ENCODE measurements at places on chromosomes 11 and 22.

DNA sequence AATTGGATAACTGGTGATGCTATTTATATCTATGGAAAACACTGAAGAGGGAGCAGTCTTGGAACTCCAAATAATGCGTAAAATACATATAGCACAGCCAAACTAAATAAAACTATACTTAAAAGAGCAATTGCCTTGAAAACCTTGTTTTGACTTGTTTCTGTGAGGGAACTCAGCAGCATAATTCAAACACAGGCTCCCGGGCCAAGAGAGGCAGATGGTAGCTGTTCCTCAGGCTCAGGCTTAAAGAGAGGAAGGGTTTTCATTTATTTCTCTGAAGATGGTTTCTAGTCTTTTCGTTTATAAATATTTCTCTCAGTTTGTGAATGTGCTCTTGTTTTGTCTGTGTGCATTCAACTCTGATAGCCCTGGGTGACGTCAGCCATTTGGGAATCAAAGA is 82.4 kb downstream of the FANCF start:
- DNase-seq, result no peak

DNA sequence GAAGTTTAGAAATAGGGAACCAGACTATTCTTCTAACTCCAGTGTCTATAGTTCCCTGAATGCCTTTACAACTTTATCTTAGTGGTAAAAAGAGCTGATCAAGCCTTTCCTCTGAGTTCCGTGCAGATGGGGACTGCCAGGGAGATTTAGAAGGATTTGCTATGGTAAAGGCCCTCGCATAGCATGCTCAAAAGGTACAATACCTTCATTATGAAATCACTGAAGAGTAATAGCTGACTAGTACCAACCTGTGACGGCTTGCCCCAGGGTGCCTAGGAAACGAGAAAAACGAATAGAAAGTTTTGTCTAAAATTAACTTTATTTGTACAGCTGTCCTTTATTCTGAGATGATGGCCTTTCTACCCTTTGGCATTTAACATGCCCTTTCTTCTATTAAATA is 150.1 kb upstream of the ARHGAP42 start:
- DNase-seq, result no peak

DNA sequence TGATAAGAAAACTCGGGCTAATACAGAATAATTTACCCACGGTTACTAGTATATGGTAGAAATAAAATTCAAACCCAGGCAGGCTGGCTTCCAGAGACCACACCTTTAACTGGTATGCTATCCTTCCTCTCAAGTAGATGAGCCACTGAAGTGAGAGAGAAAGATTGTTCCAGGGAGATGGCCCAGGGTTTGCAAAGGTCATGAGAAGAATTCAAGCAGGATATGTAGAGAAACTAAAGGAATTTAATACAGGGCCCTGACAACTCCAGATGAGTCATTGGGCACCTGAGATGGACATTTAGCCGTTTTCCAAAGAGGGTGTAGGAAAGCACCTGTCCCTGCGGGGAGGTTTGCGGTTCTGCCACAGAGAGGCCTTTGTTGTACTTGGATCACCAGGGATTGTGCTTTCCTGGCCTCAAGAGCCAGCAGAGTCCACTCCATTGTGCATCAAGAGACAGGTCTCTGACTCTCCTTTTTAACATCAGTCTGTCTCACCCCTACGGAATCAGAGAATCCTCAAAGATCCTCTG is 152.7 kb upstream of the BLID start:
- DNase-seq, result no peak

GRCh38 chr11:69385832-69386427 is 92.0 kb downstream of the MYEOV start:
- no peak for DNase-seq

- DNase-seq, result no peak
Observed at GRCh38 chr11:7688238-7688826, 15.0 kb upstream of the CYB5R2 start.

DNA sequence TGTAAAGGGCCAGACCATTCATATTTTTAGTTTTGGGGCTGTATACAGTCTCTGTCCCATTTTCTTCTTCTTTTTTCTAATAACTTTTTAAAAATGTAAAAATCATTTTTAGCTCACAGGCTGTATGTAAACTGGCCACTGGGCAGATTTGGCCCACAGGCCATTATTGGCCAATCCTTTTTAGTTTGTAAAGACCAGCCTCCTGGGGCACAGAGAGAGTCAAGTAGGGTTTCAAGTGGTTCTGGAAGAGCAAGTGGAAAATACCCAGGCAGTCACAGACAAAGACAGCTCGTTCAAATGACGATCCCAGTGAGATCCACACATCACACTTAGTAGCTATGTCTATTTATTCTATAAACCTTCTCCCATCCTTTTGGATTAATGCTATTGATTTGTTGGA is 150.2 kb upstream of the ARHGAP20 start:
- no peak for DNase-seq

DNA sequence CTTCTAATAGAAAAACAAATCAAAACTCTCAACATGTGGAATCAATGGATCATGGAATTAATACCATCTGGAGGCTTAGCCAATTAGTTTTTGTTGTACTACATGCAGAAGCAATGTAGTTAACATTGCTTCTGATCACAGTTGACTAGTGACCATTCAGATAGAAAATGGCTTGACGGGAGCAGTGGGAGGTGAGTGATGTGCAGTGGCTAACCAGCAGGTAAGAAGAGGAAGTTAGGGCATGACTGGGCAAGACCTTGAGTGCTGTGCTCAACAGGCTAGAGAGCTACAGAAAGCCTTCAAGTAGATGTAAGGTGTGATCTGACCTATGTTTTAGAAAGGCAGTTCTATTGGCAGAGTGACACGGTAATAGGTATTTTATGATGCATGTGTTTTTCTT is 60.7 kb upstream of the ALKBH3 start:
- no peak for DNase-seq

DNA sequence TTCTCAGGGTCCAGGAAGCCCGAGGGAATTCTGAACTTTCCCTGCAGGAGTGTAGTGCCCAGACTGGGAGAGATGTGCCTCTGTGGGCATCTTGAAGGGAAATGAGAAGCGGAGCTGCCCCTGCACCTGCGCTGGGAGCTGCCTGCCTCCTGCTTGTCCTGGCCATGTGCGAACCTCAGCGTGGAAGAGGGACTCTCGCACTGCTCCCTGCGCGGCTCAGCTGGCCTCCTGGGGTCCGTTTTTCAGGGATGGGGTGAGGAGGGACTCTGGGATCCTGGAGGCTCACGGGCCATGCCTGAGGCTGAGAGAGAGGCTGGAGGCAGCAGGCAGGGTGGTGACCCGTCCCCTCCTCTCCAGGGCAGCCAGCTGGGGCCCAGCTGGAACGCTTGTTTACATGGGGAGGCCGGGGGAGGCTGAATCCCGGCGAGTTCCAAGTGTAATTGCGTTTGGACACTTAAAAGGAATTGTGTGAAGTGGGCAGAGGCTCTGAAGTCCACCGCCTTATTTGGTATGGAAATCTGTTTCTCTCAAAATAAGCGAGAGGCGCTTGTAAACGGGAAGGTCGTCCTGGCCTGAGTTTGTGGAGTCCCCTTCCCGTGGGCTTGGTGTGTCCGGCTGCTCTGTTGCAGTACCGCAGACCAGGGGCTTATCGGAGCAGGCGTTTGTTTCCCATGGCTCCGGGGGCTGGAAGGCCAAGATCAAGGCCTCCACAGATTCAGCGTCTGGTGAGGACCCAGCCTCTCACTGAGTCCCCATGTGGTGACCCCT is 1.2 kb upstream of the MRGPRF start:
- DNase-seq, result no peak

DNA sequence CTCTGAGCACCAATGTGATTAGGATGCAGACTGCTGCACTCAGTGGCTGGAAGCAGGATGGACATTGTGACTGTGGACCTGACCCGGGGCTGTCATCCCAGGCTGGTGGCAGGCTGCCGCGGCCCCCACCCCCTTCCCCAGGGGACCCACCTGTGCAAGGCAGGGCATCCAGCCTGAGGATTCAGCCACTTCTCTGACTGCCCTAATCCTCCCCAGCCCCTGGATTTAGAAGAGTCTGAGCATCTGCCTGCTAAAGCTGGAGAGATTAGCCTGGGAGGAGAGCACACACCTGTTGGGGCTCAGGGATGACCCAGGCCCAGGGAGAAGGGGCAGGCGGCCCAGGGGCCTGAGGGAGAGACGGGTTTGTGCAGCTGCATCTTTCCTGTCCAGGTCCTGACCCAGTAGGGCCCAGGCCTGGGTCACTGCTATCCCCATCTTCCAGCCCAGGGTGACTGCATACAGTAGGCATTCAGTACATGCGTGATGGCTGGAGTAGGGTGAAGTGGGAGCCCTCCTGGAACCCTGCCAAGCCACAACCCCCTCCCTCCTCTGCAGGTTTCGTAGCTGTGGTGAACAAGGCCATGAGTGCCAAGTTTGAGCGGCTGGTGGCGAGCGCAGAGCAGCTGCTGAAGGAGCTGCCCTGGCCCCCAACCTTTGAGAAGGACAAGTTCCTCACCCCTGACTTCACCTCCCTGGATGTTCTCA is 12.1 kb downstream of the DPP3 start:
- DNase-seq, result no peak

DNA sequence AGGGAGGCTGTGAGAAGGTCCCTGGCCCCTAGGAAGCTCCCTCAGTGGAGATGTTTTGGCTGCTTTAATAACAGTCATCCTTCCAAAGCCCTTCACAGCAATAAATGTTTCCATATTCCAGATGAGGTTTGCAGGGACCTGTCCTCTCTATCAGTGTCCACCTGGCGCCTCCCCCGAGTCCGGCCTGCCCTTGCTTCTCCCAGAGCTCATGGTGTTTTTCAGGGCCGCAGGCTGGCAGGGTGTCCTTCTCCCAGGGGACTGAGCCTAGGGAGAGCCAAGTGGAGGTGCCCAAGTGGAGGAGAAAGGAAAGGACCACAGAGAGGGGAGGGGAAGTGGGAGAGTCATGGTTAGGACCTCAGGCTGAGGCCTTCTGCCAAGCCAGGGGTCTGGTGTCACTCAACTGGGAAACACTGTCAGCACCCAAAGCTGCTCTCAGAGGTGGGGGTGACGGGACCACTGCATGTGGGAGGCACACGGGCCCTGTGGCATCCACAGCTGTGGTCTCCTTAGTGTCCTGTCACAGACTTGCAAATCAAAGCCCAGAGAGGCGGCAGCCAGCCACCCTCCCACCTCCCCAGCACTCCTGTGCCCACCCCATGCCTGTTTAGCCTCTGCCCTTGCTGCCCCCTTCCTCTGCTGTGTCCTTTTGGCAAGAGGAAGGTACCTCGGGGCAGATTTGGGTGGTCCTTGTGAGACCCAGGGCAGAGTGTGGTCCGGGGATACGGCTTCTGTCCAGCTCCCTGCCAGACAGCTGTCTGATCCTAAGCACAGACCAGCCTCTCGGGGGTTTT is 6.4 kb downstream of the DERL3 start:
- no peak for DNase-seq

DNA sequence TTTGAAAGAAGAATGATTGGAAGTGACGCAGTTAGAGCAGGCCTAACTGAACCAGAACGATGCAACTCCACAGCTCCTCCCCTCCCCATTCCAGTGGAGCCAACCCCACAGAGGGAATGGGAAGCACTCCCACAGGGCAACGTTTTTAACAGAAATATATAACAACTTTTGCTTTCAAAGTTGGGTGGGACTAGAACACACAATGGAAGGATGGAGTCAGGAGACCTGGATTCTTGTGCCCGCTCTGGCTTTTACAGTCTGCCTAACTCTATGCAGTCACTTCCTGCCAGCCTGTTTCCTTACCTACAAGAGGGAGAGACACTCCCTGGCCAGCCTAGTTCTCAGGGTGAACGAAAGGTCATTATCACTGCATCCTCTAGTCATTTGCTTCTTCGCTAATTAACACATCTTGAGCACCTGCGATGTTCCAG is 75.5 kb downstream of the PACSIN2 start:
- DNase-seq, result no peak

GRCh38 chr22:33240888-33241475 is 182.8 kb upstream of the SYN3 start:
- no peak for DNase-seq

- no peak for DNase-seq
Observed at GRCh38 chr11:66698491-66698890, 20.8 kb upstream of the RBM4B start.

GRCh38 chr11:18203723-18204122 is 31.1 kb downstream of the MRGPRX4 start:
- no peak for DNase-seq
